ENCODE measurements at places on chromosomes 5 and 9.

DNA sequence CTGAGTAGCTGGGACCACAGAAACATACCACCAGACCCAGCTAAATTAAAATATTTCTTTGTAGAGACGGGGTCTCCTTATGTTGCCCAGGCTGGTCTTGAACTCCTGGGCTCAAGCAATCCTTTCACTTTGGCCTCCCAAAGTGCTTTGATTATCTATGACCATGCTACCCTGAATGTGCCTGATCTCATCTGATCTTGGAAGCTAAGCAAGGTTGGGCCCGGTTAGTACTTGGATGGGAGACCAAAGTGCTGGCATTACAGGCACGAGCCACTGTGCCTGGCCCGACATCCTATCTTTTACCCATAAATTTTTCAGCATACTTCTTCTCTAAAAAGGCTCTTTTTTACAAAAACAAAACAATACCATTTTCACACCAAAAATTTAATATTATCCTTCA, 137.0 kb upstream of the LRRTM2 start:
- no peak for DNase-seq

DNA sequence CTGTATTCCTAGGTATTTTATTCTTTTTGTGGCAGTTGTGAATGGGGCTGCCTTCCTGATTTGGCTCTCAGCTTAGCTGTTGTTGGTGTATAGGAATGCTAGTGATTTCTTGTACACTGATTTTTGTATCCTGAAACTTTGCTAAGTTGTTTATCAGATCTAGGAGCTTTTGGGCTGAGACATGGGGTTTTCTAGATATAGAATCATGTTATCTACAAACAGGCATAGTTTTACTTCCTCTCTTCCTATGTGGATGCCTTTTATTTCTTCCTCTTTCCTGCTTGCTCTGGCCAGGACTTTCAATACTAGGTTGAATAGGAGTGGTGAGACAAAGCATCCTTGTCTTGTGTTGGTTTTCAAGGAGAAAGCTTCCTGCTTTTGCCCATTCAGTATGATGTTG, 129.9 kb downstream of the DMXL1 start:
- DNase-seq = no peak

GRCh38 chr5:138632900-138633489, 57.8 kb upstream of the HSPA9 start:
- DNase-seq = no peak

GRCh38 chr9:133967024-133967741, 24.9 kb downstream of the VAV2 start:
- DNase-seq = no peak

- DNase-seq = no peak
Observed at GRCh38 chr5:1067141-1068121, 44.4 kb downstream of the SLC12A7 start.

DNA sequence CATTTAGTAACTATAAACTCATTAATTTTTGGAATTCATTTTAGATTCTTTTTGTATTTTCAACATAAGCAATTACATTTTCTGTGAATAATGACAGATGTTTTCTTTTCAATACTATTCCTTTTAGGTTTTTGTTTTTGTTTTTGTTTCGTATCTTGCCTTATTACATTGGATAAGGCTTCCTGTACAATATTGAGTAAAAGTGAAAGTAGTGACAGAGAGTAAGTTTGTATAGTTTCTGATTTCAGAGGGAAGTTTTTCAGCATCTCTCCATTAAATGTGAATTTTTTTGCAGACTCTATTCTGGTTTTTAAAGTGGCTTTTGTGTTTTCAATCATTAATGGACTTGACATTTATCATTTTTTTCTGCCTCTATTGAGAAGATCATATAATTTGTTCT, 12.8 kb upstream of the CAMK4 start:
- DNase-seq = no peak

DNA sequence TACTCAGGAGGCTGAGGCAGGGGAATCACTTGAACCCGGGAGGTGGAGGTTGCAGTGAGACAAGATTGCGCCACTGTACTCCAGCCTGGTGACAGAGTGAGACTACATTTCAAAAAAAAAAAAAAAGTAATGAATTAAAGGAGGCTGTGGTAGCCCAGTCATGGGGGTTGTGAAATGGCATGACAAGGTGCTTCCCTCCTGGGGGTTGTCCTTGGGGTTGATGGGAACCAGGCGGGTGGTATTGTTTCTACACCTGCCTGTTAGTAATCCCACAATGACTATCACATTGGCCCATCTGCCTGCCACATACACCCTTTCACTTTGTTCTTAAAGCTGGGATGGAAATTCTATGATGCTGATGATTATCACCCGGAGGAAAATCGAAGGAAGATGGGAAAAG, 5.6 kb downstream of the IDNK start:
- DNase-seq = no peak

- no peak for DNase-seq
Observed at GRCh38 chr5:124902097-124902821, 155.8 kb upstream of the ZNF608 start.

Measured in effector memory CD4-positive, alpha-beta T cell (primary cell).